ENCODE measurements at places on chromosomes 3 and 15.

GRCh38 chr3:186821429-186822387, 15.4 kb upstream of the RFC4 start:
- DNase-seq: peak; percentile 43

DNA sequence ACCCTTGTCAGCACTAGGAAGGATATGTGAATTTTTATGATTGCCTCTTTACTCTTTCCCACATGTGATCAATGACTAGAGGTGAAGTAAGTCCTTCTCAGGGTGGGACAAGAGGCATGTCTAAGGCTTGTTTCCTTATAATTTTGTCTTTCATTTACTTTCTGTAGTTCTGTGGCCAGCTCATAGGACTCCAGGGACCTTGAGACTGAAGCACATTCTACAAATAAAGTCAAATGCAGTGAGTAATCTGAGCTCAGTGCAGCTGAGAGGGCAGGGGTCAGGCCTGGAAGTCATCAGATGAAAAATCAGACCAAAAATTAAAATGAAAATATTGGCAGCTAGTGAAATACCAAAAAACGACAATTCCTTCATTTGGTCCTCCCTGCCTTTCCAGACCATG, 424.7 kb upstream of the THBS1 start:
- DNase-seq: no peak

DNA sequence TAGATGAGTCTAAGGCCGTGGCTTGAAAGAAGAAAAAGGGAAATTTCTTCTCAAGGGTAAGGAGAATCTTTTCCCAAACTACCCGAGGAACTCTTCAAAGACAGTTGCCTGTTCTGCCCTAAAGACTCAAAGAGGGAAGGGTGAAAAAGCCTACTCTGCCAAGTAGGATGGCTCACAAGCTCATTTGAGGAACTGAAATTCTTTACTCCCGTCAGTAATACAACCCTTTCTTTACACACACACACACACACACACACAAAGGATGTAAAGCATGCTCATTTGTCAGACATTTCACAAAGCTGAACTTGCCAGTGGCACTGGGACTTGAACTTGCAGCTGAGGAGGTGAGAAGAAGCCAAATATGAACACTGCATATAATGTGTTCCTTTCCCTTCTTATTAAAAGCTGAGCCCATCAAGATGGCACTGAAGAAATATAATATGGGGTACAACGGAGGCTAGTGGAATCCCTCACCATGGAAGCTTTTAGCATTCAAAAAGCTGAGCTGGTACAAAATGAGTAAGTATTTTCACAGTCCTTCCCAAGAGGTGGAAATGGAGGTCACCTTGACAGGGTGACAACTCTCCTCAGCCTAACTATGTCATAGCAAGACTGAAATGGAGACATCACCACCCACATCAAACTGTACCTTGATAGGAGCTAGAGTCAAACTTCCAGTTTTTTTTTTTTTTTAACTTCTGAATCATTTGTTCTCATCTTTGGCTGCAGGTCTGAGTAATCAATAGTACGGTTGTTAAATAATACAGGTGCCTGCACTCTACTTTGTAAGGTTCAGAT, 57.6 kb downstream of the TAFA4 start:
- no peak for DNase-seq

DNA sequence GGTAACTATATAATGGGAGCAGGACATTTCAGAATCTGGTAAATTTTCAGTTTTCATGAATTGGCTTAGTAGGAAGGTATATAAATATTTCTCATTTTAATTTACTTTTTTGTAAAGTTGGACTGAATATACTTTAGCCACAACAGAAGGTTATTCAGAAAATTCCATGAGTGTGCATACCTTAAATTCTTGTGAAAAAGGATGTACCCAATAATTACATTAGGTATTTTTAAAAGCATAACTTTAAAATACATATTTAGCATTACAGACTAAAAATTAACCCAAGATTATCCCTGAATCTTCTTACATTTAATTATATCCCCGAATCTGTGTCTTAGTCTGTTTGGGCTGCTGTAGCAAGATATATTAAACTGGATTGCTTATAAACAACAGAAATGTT, 24.9 kb upstream of the ATP11B start:
- no peak for DNase-seq

GRCh38 chr3:14870783-14871060, 52.0 kb downstream of the FGD5 start:
- no peak for DNase-seq

GRCh38 chr15:68725736-68726135, 95.0 kb downstream of the ANP32A start:
- no peak for DNase-seq

- DNase-seq: no peak
These were observed 24.6 kb downstream of the CDIN1 start for GRCh38 chr15:36603987-36604386.

DNA sequence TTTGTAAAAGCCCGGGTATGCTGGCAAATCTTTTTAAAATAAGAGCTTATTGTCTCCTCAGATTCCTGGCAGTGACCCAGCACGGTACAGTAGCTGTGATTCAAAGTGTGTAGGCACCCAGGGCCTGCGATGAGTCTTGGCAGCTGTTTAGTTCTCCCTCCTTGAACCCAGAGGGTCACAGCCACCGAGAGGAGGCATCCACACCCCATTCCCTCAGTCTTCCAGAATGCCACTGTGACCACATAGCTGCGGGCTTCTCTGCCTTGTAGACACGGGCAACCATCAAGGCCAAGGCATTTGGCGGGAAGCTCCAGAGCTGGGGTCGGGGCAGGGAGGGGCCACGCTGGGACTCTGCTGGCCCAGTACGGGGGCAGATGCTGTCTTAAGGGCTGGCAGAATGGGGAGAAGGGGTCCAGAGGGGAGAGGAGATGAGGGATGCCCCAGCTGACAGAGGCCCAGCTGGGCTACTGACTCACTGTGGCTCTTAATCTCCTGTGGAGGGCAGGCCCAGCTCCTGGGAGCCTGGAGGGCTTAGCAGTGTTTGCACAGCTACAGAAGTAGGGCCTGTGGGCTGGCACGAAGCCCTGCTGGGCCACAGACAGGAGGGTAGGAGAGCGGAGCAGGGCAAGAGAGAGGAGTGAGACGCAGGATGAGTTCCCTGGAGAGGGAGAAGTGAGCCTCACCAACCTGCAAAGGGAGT, 68.8 kb upstream of the DLG1 start:
- DNase-seq: no peak

GRCh38 chr3:4980229-4981203, 1.3 kb downstream of the BHLHE40 start:
- peak; percentile 88 for DNase-seq

DNA sequence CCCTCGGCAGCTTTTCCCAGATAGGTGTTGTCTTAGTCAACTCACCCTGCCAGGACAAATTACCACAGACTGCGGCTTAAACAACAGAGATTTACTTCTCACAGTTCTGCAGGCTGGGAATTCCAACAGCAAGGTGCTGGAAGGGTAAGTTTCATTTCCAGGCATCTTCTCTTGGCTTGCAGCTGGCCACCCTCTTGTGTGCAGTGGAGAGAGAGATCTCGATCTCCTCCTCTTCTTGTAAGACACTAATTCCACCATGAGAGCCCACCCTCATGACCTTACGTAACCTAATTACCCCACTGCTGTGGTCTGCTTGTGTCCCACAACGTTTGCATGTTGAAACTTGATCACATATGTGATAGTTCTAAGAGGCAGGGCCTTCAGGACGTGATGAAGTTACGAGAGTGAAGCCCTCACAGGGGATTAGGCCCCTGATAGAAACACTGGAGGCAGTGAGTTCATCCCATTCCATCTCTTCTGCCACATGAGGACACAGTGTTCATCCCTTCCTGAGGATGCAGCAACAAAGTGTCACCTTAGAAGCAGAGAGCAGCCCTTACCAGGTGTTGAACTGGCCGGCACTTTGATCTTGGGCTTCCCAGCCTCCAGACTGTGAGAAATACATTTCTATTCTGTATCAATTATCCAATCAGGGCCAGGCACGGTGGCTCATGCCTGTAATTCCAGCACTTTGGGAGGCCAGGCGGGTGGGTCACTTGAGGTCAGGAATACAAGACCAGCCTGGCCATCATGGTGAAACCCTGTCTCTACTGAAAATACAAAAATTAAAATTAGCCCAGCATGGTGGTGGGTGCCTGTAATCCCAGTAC, 247.7 kb downstream of the PLCL2 start:
- no peak for DNase-seq

All from CD4-positive, alpha-beta T cell treated with Interleukin-6 at 100 ng/mL for 8 hours (primary cell).